ENCODE measurements at places on chromosomes 7 and 10.

- DNase-seq, result no peak
Observed at GRCh38 chr10:75678527-75678926, 247.1 kb downstream of the LRMDA start.

GRCh38 chr7:156456503-156457115 is 184.0 kb upstream of the RNF32 start:
- no peak for DNase-seq

GRCh38 chr10:87092861-87093631 is 1.6 kb downstream of the GLUD1 start:
- DNase-seq, result no peak

DNA sequence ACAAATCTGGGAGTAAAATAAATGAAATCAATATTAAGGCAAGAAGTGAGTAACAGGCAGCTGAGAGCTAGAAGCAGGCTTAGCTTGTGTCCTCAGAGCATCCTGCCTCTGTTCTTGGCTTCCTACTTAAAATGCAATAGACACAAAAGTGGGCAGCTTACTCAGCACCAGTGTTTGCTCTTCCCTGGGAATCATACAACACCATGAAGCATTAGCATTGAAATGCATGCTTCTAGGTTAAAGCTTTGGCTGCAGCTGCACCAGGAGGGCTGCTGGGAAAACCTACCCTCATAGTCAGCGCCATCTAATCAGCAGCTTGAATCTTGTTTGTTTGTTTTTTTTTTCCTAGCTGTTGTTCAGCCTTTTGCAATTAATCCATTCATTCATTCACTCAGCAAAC is 104.2 kb upstream of the VWC2 start:
- DNase-seq, result no peak

GRCh38 chr7:99001482-99002147 is 123.3 kb downstream of the TRRAP start:
- DNase-seq, result no peak

GRCh38 chr10:36096576-36096975 is 454.5 kb upstream of the FZD8 start:
- DNase-seq, result no peak

- no peak for DNase-seq
Observed at GRCh38 chr10:98388101-98388655, 26.8 kb downstream of the PYROXD2 start.

DNA sequence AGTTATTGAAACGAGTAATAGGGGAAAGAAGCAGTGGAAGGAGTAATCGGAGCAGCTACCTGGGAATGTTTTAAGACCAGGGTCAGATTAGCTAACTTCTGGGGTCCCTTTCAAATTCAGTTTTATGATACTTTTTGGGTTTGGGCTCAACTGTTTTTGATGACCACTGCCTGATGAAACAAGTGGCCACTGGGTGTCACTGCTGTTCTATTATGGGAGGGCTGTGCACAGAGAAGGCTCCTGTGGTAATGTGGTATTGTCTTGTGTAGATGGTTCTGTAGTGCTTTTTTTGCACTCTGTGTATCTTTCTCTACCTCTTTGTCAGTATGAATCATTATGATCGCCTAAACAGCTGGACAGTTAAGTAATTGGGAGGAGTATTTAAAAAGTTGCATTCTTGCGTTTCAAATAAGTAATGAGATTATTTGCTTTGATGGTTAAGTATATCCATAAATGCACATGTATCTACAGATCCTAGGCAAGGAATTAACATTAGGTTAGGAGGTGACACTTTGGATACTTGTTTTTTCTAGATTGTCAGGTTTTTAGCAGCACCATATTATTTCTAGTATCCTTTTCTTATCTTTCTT is 128.4 kb downstream of the ABCA13 start:
- DNase-seq, result peak; percentile 1

DNA sequence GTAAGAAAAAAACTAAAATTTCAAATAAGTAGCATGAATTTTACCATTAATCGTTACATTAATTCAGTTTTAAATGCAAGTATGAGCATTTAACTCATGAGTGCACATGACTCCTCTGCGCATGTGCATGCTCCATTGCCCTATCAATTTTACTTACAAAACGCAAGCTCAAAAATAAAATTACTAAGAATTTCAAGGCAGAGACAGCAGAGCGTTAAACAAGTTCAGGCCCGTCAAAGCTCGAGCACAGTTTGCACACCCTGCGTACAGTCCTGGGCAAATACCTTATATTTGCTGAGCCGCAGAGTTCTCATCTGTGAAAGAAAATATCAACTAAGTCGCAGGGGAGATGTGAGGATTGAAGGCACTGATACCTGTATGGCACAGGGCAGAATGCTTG is 373.6 kb downstream of the BBS9 start:
- DNase-seq, result no peak

DNA sequence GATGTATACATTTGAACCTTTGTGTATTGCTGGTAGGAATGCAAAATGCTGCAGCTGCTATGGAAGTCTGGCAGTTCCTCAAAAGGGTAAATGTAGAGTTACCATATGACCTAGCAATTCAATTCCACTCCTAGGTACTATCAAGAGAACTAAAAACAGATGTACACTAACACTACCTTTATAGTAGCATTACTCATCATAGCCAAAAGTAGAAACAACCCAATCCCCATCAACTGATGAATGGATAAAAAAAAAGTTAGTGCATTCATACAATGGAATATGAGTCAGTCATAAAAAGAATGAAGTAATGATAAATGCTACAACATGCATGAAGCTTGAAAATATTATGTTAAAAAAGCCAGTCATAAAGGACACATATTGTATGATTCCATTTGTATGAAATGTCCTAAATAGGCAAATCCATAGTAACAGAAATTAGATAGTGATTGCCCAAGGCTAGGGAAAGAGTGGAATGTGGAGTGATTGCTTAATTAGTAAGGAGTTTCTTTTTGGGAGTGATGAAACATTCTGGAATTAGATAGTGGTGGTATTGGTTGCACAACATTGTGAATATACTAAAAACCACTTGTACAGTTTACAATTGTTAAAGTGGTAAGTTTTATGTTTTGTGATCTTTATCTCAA is 96.4 kb upstream of the AOAH start:
- no peak for DNase-seq

- DNase-seq, result no peak
Observed at GRCh38 chr7:56811081-56811480, 321.2 kb downstream of the ZNF479 start.

DNA sequence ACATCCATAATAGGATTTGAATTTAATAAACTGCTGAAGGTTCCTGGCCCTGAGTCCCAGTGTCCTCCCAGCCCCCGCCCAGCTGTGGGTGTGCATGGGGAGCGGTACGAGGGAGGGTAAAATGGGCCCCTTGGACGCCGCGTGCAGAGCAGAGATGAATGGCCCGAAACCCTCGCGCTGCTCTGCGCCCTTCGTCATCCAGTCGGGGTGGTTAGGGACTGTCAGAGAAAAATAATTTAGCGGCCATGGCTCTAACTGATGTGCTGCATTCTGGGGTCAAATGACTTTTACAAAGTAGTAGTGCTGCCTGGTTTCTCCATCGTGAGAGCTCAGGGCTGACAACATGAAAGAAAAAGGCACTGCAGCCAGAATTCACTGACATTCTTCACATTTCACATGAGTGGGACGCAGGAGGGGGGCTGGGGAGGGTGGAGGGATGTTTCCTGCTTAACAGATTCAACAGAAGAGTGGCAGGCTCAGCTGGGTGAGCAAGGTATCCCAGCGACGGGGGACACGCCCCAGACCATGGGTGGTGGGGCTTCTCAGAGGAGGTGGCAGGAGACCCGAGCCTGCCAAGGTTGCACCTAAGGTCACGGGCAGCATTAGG is 304.5 kb downstream of the WDR37 start:
- no peak for DNase-seq

GRCh38 chr7:105799006-105799405 is 77.4 kb downstream of the ATXN7L1 start:
- no peak for DNase-seq

GRCh38 chr10:36147529-36147928 is 505.4 kb upstream of the FZD8 start:
- no peak for DNase-seq

GRCh38 chr7:32164341-32164996 is 94.3 kb upstream of the PDE1C start:
- DNase-seq, result no peak

DNA sequence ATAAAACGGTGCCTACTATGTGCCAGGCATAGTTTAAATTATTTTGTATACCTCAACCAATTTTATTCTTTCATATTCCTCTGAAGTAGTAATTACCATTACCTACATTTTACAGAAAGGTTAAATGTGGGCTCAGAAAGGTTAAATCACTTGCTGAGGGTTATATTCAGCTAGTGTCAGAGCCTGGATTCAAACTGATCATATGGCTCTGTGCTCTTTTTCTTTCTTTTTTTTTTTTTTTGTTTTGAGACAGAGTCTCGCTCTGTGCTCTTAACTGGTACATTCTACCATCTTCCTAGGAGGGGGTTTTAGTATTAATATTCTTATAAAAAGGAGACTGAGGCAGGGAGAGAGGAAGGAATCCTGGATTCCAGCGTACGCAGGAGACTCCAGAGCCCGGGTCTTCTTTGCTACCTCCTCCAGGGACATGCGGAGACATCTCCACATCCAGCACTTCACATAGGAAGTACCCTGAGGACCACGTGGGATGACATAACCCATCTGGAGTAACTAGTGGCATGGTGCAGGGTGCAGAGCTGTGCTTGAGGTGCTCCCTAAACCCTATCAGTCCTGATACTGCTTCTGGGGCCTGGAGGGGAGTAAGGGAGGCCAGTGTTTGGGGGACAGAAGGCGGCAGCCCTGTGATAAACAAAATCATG is 29.6 kb upstream of the ATXN7L1 start:
- DNase-seq, result no peak

DNA sequence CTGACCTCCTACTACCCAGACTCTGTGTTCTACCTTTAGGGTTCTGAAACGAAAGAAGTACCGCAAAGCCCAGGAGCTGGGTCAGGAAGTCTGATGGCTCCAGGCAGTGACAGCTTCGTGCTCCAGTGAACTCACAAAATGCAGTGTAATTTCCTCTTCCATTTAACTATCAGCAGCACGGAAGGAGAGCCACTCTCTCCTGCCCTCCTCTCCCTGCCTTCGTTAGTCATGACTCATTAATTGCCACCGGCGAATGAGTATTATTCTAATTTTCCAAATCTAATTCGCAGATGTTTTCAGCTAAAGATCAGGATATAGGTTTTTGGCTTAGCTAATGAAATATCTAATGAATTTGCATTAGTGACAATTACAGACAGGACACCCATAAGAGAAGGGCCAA is 1262.0 kb downstream of the TYW1 start:
- no peak for DNase-seq

GRCh38 chr10:10332786-10333185 is 684.9 kb upstream of the CELF2 start:
- no peak for DNase-seq

GRCh38 chr10:122056431-122057094 is 67.6 kb downstream of the TACC2 start:
- no peak for DNase-seq

GRCh38 chr7:123746931-123747488 is 1.8 kb downstream of the WASL start:
- DNase-seq, result no peak

GRCh38 chr7:5064391-5065106 is 18.9 kb downstream of the RBAK start:
- no peak for DNase-seq

GRCh38 chr10:87862679-87863052 is 667 bp downstream of the KLLN start:
- no peak for DNase-seq

DNA sequence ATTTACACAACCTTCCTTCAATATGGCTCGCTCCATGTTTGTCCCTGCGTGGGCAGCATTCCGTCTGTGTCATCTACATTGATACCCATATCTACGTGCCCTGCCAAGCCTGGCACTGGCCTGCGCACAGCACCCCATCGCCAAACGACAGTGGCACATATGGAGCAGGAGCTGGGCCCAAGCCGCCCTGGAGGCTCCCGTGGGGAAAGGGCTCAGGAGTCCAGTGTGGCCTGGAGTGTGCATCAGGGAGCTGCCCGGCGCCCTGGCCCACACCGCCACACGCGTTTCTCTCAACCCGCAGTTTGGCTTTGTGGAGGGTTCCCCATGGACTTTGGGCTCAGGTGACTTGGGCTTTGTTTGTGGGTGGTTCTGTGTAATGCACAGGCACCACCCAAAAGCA is 273.2 kb downstream of the PTPRN2 start:
- no peak for DNase-seq

DNA sequence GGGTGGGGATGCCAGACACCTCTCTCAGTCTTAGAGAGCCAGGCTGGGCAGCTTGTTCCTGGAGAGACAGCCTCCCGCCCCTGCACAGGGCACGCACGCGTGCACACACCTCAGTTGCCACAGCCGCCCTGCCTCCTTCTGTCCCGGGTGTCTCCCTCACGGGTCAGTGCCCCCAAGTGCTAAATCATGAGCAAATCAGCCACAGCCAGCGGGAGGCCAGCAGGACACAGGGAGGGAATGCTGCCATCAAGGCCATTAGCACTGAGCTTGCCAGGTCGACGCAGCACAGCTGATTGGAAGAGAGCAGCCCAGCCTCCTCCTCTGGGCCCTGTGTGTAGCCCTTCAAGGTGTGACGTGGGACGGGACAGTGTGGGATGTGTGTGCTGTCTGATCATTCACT is 130.4 kb downstream of the CDH23 start:
- DNase-seq, result no peak

DNA sequence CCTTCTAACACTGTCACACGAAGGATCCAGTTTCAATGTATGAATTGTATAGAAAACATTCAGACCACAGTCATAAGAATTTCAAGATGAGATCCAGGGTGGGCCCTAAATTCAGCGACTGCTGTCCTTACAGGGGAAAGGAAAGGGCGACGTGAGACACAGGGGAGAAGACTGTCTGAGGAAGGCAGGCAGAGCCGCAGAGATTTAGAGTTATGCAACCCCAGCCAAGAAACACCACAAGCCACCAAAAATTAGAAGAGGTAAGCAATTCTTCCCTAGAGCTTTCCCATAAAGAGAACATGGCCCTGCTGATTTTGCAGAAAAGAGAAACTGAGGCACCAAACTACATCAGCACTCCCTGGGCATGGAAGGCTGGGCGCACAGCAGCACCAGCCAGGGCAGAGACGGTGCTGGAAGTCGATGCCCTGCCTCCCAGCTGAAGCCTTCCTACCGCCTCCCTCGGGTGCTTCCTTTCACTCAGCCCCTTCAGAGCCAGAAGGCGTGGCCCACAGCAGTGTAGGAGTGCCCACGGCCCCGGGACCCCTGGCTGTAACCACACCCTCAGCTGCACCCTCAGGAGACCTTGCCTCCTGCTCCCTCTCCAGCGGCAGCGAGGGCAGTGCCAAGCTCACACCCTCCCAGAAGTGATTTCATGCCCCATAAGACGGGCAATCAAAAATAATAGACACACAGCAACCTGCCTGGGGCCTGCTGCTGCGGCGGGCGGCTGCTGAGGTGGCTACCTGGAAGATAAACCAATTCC is 81.0 kb upstream of the LRRC4 start:
- no peak for DNase-seq
